Amniotic stem cell (primary cell): ENCODE measurements at places on chromosomes 16 and 17.

DNA sequence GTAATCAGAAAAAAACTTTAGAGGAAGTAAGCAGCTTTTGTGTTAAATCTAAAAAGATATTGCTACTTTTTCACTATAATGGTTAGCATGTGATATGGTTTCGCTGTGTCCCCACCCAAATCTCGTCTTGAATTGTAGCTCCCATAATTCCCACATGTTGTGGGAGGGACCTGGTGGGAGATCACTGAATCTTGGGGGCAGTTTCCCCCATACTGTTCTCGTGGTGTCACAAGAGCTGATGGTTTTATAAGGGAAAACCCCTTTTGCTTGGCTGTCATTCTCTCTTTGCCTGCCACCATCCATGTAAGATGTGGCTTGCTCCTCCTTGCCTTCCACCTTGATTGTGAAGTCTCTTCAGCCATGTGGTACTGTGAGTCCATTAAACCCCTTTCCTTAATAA is 117.1 kb downstream of the KCNJ2 start:
- no peak for DNase-seq

DNA sequence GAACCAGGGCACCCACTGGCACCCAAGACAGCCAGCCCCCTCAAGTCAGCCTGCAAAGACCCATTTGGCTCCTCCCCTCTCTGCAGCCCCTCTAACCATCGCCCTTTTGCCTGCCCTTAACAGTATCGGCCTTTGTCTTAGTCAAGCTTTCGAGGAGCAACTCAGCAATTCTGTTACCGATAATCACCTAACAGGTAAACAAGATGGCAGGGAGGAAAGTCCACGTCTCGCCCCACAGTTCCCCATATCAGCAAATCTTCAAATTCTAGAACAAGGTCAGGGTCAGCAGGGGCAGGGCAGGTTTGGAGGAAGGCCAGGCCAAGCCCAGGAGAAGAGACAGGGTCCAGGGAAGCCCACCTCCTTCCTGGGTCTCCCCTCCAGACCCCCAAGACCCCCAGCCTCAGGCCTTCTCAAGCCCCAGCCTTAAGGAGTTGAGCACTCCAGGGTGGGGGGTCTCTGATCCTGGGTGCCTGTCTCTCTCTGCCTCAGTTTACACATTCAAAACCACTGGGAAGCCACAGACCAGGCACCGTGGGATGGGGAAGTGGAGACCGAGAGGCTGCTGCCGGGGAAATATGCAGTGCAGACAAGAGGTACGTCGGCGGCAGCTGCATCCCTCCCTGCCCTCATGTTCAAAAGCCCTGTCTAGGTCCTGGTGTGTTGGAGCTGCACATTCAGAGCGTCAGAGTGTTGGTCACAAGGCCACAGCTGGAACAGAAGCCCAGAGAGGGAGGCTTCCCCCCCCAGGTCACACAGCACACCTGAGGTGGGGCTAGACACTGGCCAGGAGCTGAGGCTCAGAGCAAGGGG is 3.9 kb upstream of the OSGIN1 start:
- no peak for DNase-seq

DNA sequence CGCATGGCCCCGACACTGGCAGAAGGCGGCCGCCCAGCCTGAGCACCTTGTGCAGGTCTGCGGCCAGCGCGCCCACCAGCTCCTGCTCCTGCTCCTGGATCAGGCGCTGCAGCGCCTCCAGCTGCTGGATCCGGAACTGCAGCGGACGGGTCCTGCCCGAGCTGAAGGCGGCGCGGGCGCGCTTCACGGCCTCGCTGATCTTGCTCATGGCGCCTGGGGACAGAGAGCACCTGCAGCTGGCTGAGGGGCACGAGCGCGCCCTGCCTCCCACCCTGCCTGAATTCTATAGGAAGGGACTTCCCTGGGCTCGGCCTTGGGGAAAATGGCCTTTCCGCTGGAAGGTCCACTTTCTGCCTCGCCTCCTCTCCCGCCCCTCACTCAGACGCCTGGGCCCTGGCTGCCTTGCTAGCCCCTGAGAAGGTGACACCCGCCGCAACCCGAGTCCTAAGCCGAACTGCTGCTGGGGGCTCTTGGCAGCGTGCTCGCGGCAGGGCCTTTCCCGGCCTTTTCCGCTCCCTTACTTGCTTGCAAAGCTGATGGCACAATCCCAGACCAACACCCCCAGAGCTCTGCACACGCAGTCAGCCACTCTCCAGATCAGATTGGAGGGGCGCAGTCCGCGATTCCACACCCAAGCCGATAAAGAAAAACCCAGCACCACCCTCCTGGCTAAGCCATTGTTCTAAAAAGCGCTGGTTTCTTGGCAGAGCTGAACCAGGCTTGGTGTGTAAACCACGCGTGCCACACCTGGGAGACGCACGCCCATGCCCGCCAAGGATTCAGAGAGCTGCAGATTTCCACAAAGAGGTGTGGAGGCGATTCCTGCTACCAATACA is 3.0 kb downstream of the ALDH3A1 start:
- DNase-seq, result no peak

DNA sequence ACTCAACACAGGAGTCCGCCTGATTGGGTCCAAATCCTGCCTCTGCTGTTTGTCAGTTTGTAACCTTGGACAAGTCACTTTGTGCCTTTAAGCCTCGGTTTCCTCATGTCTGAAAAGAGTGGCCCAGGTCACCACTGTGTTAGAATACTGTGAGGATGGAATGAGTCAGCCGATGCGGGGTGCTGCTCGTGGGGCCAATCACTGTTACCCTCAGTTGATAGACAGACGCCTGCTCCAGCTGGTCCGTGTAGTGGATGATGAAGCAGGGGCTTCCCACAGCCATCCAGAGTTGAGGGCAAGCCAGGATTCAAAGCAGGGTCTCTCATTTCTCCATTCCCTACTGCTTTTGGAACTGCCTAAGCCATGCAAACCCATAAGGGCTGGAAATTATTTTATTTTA is 5.8 kb downstream of the FBXL19 start:
- no peak for DNase-seq

DNA sequence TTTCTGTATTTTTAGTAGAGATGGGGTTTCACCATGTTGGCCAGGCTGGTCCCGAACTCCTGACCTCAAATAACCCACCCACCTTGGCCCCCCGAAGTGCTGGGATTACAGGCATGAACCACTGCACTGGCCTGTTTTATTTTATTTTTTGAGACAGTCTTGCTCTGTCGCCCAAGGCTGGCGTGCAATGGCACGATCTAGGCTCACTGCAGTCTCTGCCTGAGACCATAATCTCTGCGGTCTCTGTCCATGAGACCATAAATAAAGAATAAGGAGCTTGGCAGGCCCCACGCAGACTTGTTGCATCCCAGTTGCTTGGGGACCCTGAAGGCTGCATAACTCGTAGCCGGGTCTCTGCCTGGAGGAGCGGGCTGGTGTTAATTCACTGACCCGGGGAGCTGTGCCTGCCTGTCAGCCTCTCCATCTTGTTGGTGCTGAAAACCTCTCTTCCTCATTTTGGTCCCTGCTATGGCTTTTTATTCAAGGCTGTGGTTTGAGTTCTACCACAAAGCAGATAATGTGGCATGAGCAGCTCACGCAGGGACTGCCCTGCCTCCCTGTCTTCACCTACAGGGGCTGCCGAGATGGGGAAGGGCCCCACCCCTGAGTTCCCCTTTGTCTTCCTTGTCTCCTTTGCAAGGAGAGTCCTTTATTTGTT is 82.1 kb downstream of the MSI2 start:
- DNase-seq, result no peak

DNA sequence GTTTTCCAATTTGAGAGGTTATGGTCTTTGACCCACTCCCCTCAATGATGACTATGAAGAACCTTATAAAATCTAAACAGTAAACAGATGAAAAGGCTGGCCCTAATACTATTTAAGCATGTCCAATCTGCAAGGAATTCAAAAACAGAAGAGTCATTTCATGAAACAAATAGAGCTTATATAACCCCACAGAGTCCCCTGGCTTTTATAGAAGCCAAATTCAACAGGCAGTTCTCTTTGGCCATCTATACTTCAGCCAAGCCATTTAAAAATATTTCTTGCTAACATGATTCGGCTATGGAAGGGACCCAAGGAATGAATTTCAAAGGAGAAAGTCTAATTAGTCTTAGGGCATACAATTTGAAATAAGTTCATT is 43.4 kb downstream of the SPOP start:
- DNase-seq, result no peak

- DNase-seq, result peak; percentile 29
Observed at GRCh38 chr17:4947411-4948165, 742 bp downstream of the PFN1 start.

GRCh38 chr17:64639516-64639915 is 22.6 kb downstream of the SMURF2 start:
- DNase-seq, result no peak

DNA sequence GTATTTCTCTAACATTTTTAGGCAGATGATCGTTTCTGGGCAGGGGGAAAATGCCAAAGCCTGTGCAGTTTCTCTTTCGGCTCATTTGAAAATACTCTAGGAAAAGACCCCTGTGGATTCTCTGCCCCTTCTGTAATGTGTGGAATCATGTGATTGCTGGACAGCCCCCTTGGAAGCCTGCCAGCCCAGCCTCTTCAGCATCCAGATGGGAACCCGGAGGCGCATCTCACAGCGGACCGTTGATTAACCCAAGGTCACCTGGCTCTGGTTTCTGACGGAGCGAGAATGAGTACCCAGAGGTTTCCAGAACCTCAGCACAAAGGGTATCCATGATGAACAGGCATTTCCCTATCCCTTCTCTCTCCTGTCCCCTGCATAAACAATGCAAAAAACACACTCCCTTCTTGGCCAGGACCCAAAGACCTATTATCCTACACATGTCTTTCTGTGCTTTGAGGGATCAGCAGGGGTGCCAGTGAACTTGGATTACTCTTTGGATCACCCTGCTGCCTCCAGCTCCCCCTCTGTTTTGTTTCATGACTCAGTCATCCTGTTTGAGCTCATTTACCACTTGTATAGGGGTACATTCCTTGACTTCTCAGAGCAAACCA is 957.1 kb upstream of the RBFOX1 start:
- DNase-seq, result no peak

DNA sequence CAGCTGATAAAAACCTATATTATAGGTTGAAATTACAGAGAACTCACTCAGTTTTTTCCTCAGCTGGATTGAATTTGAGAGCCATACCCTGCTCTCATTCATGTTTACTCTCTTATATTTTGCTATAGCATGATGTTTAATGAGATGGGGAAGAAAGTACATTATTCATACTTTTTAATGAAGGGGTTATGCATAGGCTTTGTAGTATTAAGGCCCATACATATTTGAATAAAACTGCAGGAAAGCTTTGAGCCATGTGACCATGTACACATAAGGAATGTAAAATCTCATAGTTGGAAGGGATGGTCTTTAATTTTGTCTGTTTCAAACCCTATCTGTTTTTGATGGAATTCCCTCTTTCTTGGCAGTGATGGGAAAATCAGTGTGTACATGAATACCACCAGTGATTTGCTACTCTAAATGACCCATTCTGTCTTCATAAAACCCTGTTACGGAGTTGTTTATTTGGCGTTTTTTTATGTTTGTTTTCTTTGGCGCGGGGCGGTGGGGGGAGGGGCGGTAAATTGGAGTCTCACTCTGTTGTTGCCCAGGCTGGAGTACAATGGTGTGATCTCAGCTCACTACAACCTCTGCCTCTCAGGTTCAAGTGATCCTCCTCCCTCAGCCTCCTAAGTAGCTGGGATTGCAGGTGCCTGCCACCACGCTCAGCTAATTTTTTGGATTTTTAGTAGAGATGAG is 38.8 kb upstream of the RASL10B start:
- no peak for DNase-seq

DNA sequence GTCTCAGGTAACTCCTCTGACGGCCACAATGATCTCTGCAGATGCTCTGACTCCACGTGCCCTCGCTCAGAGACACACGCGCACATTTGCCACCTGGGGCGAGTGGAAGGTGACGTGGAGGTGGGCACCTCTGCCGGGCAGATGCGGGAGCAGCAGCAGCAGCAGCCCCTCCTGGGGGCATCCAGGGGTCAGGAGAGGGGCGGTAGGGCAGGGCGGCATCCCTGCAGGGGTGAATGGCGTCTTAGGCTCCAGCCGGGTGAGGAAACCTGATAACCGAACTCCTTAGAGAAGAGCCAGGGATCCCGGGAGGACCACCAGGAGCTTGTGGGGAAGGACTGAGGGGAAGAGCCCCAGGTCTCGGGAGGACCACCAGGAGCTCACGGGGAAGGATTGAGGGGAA is 34.6 kb upstream of the CDH15 start:
- DNase-seq, result no peak

GRCh38 chr17:71063127-71063526 is 893.8 kb downstream of the KCNJ2 start:
- no peak for DNase-seq

- no peak for DNase-seq
Observed at GRCh38 chr16:707062-707538, 1.5 kb upstream of the FBXL16 start.

DNA sequence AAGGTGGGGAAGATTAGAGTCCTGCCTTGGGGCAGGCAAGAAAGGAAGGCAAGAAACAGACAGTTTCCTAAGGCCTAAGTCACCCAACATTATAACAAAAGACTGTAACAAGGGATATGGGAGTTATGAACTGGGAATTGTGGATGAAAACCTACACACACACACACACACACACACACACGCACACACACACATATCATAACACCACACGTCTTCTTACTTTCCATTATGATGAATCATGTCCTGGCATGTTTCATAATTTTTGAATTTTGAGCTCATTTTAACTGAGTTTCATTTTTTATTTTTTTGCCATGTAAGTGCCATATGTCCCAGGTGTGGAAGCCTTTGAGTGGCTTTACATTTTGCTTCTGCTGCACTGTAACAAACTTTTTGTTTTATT is 29.9 kb downstream of the HS3ST2 start:
- no peak for DNase-seq

GRCh38 chr17:74024871-74025531 is 178.5 kb upstream of the RPL38 start:
- no peak for DNase-seq

GRCh38 chr16:87391324-87391949 is 699 bp upstream of the MAP1LC3B start:
- no peak for DNase-seq

- no peak for DNase-seq
Observed at GRCh38 chr16:69479775-69480174, 55.4 kb downstream of the CYB5B start.

- peak; percentile 57 for DNase-seq
Observed at GRCh38 chr16:20774703-20775362, 11.0 kb downstream of the ACSM3 start.
